Left ventricle myocardium inferior (tissue), 1 donor: ENCODE measurements at places on chromosomes 5 and 9. TPM values are rescaled to one million over a fixed set of nuclear protein-coding genes. Genes with fewer than 3 reads are reported as not detected.
A peak's percentile ranks its signal among the peaks of the same experiment; 100 is the strongest.

Gene SLC46A2
- not detected for total RNA-seq

Gene CCNO
- not detected for total RNA-seq

Gene PCDHB15
- 2.8 TPM for total RNA-seq

Gene PRDM12
- not detected for total RNA-seq

Gene PRPF4
- 11.2 TPM for total RNA-seq

Gene TEX53
- not detected for total RNA-seq

Gene EFNA5
- total RNA-seq: 28.2 TPM

Gene SPATA31A1
- not detected for total RNA-seq

Gene CEP72
- total RNA-seq: 1.7 TPM

- H3K36me3 ChIP-seq: no peaks in the 10 kb centered on the region
- peak overlapping the region; percentile 76 for H3K27ac ChIP-seq
- no peaks in the 10 kb centered on the region for H3K27me3 ChIP-seq
- H3K4me1 ChIP-seq: peaks cover 42% of the 10 kb centered on the region
- DNase-seq: no peak
These were observed 269.4 kb upstream of the PTGER4 start for GRCh38 chr5:40410231-40410861.

DNA sequence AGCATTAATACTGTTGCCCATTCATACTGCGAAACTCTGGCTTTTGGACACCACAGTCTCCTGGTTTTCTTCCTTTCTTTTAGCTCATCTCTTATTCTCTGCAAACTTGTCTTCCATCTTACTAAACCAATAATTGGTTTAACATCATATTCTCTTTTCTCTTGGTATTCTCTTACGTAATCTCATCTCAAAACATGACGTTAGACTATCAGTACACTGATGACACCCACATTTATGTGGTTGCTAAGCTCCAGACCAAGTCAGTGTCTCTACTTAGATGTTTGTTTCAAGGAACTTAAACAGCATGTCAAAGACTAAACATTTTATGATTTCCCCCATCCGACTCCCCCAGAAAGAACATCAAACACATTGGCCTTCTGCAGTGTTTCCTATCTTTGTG lies 2.1 kb downstream of the PRRC1 start:
- no peak overlapping the region for H3K27ac ChIP-seq
- DNase-seq: no peak
- no peak overlapping the region for H3K4me3 ChIP-seq
- H3K4me1 ChIP-seq: peaks cover 36% of the 10 kb centered on the region
- peaks cover 32% of the 10 kb centered on the region for H3K36me3 ChIP-seq
- no peaks in the 10 kb centered on the region for H3K27me3 ChIP-seq

DNA sequence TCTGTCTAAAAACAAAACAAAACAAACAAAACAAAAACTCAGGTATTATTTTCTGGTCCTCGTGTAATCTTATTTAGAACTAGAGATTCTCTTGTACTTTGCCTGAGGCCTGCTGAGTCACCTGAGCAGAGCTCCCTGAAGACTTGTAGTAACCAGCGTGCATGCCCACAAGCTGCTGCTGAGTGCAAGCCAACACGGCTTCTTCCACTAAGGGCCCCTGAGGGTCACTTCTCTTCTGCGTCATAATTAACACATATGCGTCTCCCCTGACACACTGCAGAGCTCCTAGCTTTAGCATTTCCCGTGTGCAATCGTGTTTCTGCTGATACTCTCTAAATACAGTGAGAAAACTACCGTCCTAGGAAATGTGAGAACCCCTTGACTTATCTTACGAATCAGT lies 10.9 kb upstream of the NDFIP1 start:
- H3K4me3 ChIP-seq: no peak overlapping the region
- DNase-seq: no peak
- no peak overlapping the region for H3K27ac ChIP-seq
- peaks cover 23% of the 10 kb centered on the region for H3K4me1 ChIP-seq
- no peaks in the 10 kb centered on the region for H3K36me3 ChIP-seq
- H3K27me3 ChIP-seq: no peaks in the 10 kb centered on the region

DNA sequence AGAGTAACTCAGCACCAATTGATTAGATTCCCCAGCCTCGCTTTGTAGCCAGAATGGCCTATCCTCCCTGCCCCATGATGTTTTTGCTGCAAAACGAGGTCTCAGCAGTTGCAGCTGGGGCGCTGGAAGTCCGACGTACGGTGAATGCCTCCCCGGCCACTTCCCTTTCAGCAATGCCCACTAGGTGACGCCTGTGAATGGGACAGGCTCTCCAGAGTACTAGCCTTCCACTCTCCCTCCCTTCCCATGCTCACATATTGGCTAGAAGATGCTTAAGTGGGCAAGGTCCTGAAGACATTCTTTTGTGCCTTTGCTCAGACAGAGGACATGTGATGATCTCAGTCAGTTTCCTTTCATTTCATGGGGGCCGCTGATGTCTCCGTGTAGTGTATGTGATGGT lies 50.8 kb downstream of the DMRT2 start:
- peak; percentile 38 for DNase-seq
- peaks cover 21% of the 10 kb centered on the region for H3K27me3 ChIP-seq
- H3K36me3 ChIP-seq: no peaks in the 10 kb centered on the region
- no peak overlapping the region for H3K4me3 ChIP-seq
- no peak overlapping the region for H3K27ac ChIP-seq

DNA sequence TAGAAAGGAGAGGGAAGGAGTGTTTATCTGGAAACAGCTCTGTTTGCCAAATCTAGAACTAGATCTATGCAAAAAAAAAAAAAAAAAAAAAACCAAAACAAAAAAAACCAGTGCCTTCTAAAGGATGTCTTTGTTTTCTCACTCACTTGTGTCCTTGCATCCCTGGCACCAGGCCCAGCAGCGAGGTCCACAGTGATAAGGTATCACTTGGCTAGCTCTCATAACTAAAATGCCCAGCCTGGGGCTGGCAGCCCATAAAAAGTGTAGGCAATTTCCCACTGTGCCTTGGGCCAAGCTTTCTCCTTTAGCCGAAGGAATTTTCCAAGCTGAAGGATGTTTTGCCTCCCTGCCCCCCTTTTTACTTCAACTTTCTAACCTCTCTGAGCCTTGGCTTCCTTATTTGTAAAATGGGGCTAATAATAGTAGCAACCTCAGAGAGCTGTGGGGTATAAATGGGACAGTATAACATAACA lies 20.8 kb downstream of the RGS3 start:
- H3K4me3 ChIP-seq: no peak overlapping the region
- no peaks in the 10 kb centered on the region for H3K36me3 ChIP-seq
- H3K27me3 ChIP-seq: no peaks in the 10 kb centered on the region
- DNase-seq: peak; percentile 77

- peaks cover 66% of the 10 kb centered on the region for H3K4me1 ChIP-seq
- DNase-seq: peak; percentile 83
- peaks cover 76% of the 10 kb centered on the region for H3K36me3 ChIP-seq
- H3K4me3 ChIP-seq: peak overlapping the region; percentile 54
- no peaks in the 10 kb centered on the region for H3K27me3 ChIP-seq
These were observed 6.8 kb upstream of the CEL start for GRCh38 chr9:133054966-133055365.

- H3K36me3 ChIP-seq: no peaks in the 10 kb centered on the region
- H3K27me3 ChIP-seq: peaks cover 19% of the 10 kb centered on the region
- no peaks in the 10 kb centered on the region for H3K4me1 ChIP-seq
These were observed 11.0 kb upstream of the TNFSF8 start for GRCh38 chr9:114941376-114941775.

DNA sequence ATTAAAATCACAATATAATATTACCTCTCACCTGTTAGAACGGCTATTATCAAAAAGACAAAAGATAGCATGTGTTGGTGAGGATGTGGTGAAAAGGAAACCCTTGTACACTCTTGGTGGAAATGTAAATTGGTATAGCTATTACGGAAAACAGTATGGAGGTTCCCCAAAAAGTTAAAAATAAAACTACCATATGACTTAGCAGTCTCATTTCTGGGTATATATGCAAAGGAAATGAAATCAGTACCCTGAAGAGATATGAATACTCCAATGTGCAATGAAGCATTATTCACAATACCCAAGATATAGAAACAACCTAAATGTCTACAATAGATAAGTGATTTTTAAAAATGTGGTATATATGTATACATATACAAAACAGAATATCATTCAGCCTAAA lies 199.9 kb downstream of the SNX18 start:
- no peak overlapping the region for H3K27ac ChIP-seq
- H3K4me3 ChIP-seq: no peak overlapping the region
- H3K4me1 ChIP-seq: peaks cover 54% of the 10 kb centered on the region
- no peaks in the 10 kb centered on the region for H3K27me3 ChIP-seq
- no peak for DNase-seq

- H3K4me3 ChIP-seq: no peak overlapping the region
- H3K4me1 ChIP-seq: no peaks in the 10 kb centered on the region
- H3K36me3 ChIP-seq: no peaks in the 10 kb centered on the region
- H3K27ac ChIP-seq: no peak overlapping the region
- no peak for DNase-seq
These were observed 77.5 kb upstream of the OLFM1 start for GRCh38 chr9:135009794-135010585.

GRCh38 chr5:57650360-57651069 lies 167.9 kb upstream of the ACTBL2 start:
- no peak overlapping the region for H3K4me3 ChIP-seq
- H3K27ac ChIP-seq: no peak overlapping the region
- no peak for DNase-seq

DNA sequence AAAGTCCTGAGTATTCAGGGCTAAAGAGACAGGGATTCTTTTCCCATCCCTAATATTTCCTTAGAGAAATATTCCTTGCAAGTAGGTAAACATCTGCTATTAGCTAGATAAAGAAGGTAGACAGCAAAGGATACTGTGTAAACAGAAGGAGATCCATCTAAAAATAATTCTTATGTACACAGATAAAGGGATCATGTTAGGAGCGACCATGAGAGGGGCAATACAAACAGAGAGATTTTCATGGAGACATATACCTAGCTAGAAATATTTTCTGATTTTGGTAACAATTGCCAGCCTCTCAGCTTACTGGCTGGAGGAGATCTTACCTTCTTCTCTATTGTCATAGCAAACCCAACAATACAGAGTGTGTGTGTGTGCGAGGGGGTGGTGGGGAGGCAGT lies 184.6 kb upstream of the DMAC1 start:
- no peaks in the 10 kb centered on the region for H3K36me3 ChIP-seq
- peaks cover 12% of the 10 kb centered on the region for H3K4me1 ChIP-seq
- no peak overlapping the region for H3K4me3 ChIP-seq
- no peak for DNase-seq
- no peaks in the 10 kb centered on the region for H3K27me3 ChIP-seq

GRCh38 chr9:75051285-75051684 lies 23.2 kb upstream of the CARNMT1 start:
- no peak overlapping the region for H3K27ac ChIP-seq
- DNase-seq: no peak
- no peak overlapping the region for H3K4me3 ChIP-seq
- no peaks in the 10 kb centered on the region for H3K4me1 ChIP-seq

GRCh38 chr9:136947955-136948510 lies 3.0 kb downstream of the C8G start:
- no peaks in the 10 kb centered on the region for H3K27me3 ChIP-seq
- H3K36me3 ChIP-seq: peaks cover 3% of the 10 kb centered on the region
- peak; percentile 71 for DNase-seq
- peaks cover 75% of the 10 kb centered on the region for H3K4me1 ChIP-seq

DNA sequence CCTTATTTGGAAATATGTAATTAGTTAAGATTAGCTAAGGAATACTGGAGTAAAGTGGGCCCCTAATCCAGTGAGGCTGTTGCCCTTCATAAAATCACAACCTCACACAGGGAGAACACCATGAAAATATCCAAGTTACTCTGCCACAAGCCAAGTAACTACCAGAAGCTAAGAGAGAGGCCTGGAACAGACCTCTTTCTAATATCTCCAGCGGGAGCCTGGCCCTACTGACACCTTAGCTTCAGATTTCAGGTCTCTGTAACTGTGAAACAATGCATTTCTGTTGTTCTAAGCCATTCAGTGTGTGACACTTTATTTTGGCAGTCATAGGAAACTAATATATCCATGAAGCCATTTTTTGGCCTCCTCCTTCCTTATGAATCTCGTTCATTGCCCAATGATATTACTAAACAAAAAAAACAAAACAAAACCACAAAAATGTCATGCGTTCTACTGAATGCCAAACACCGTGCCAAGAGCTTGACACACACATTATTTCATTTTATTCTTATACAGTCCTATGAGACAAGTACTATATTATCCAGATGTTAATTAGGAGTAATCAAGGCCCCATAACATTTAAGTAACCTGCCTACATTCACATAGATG lies 699.0 kb downstream of the MAT2B start:
- H3K4me3 ChIP-seq: no peak overlapping the region
- no peaks in the 10 kb centered on the region for H3K27me3 ChIP-seq
- DNase-seq: no peak
- no peaks in the 10 kb centered on the region for H3K36me3 ChIP-seq
- H3K27ac ChIP-seq: no peak overlapping the region

DNA sequence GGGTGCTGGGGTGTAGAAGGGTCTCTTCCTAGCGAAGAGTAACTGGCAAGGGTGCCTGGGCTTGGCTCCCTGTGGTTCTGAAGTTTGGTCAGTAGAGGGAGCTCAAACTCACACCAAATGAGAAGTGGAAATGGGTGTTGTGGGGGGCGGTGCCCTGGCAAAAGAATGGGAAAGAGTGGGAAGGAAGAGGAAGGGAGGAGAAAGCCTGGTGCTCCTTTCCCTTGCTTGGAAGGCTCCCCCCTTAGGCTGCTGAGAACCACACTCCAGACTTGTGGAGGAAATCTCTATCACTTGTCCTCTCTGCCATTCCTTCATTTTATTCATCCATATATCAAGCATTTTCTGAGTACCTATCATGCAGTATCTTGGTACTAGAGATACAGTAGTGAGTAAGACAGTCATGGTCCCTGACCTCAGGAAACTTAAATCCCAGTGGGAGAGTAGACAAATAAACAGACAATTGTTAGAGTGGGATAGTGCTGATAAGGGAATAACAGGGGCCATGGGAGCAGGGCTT lies 13.0 kb downstream of the SLC4A9 start:
- peaks cover 9% of the 10 kb centered on the region for H3K4me1 ChIP-seq
- H3K27me3 ChIP-seq: no peaks in the 10 kb centered on the region
- DNase-seq: peak; percentile 73
- H3K36me3 ChIP-seq: no peaks in the 10 kb centered on the region
- peak overlapping the region; percentile 30 for H3K27ac ChIP-seq

- no peak overlapping the region for H3K27ac ChIP-seq
- H3K27me3 ChIP-seq: no peaks in the 10 kb centered on the region
- DNase-seq: no peak
- H3K4me3 ChIP-seq: no peak overlapping the region
- H3K4me1 ChIP-seq: no peaks in the 10 kb centered on the region
These were observed 180.9 kb upstream of the SLC24A2 start for GRCh38 chr9:19969721-19970120.

DNA sequence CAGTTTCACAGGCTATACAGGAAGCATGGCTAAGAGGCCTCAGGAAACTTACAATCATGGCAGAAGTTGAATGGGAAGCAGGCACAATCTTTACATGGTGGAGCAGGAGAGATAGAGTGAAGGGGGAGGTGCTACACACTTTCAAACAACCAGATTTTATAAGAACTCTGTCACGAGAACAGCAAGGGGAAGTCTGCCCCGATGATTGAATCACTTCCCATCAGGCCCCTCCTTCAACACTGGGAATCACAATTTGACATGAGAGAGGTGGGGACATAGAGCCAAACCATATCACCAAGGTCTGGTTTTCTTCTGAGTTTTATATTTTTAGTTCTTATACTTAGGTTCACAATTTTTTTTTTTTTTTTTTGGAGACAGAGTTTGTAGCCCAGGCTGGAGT lies 16.1 kb downstream of the ZCCHC9 start:
- H3K27ac ChIP-seq: no peak overlapping the region
- H3K4me1 ChIP-seq: no peaks in the 10 kb centered on the region
- H3K36me3 ChIP-seq: peaks cover 19% of the 10 kb centered on the region
- DNase-seq: no peak
- no peaks in the 10 kb centered on the region for H3K27me3 ChIP-seq
